ENCODE measurements at places on chromosomes 7 and 10.

DNA sequence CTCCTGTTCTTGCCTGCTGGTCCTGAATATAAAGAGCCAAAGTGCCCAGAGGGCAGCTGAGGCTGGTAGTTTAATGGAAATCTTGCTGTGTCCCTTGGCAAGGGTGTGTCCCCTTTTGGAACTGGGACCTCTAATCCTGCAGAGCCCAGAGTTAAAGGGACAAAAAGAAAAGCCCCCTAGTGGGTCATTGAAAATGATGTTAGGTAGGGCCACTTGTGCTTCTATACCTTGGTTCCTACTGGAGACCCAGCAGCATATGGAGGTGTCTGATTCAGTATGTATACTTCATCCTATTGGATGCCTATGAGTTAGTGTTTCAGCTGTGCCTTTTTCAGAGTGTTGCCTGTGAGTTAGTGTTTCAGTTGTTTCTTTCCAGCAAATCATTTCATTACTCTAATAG lies 30.5 kb downstream of the TFAM start:
- DNase-seq = no peak

GRCh38 chr7:93092757-93093370 lies 24.9 kb downstream of the SAMD9 start:
- DNase-seq = peak; percentile 63

DNA sequence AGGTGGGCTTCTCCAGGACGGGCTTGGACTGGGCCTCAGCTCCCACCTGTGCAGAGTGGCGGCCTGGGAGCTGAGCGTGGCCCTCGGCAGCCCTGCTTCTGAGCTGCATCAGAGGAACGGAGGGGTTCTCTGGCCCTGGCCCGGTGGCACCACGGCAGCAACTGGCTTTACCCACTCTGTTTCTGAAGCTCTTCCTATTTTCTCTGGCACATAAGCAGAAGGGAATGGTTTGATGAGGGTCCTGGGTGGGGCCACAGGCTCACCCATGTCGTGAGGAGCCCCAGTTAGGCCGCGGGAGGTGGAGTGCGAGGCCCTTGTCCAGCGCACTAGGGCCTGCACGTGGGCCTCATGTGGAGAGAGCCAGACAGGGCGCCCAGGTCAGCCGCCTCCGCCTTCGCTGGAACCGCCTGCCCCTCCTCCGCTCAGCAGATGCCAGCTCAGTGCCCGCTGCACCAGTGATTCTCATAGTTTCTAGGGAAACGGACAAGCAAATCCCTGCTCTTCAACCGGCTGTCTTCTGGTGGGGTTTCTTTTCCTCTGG lies 284.0 kb downstream of the CELF2 start:
- no peak for DNase-seq

- no peak for DNase-seq
Measured at GRCh38 chr7:95095966-95096540, 188.7 kb downstream of the PPP1R9A start.

DNA sequence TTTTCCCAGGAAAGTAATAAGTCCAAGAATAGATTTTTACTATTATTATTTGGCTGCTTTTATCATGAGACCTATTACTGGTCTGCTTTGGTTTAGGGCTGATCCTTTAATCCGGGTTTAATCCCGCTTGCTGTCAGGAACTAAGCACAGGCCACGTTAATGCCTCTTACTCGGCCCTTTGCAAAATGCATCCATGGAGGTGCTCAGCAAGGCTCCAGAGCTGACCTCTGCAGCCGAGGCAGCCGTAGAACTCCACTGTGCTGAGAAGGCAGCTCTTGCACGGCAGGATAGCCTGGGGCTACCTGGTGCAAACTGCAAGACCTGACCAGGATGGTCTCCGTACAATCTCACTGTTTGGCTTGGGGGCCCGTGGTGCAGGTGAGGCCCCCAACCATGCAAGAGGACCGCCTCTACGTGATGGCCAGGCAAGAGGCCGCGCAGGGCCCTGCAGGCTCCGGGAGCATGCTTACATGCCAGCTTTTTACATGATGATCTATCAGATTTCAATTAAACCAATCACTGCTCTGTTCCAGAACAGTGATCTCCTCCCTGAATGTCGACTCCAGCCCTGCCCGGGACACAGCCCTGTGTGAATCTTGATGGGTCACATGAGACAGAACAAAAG lies 10.4 kb upstream of the CALML3 start:
- no peak for DNase-seq

- no peak for DNase-seq
Measured at GRCh38 chr7:154869436-154869835, 133.5 kb downstream of the PAXIP1 start.
